ENCODE measurements at places on chromosomes 5 and 9. TPM values are rescaled to one million over a fixed set of nuclear protein-coding genes. Genes with fewer than 3 reads are reported as not detected.

The ZNF483 gene
- 2.8 TPM for total RNA-seq

The PPP2CA gene
- total RNA-seq, result 185 TPM

DNA sequence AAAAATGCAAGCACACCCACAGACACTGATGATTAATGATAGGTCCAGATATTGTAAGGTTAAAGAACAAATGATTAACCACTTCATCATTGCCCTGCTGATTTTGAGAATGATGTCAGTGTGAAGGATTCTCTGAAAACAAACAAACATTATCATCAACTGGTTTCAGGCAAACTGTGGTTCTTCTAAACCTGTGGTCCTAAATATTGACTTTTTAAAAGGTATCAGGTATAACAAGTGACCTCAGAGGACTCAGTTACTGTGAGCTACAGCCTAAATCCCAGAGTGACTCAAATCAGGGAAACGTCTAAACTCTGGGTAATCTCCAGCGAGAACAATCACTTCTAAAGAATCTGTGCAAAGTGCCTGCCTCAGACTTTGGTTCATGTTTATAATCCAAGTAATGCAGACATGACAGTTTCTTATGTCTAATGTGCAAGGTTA is 172.3 kb upstream of the CDH6 start:
- DNase-seq, result no peak

- DNase-seq, result no peak
These were observed 100.6 kb downstream of the LHFPL2 start for GRCh38 chr5:78547731-78548615.

- no peak for DNase-seq
These were observed 103.6 kb downstream of the BOD1 start for GRCh38 chr5:173512637-173513435.

DNA sequence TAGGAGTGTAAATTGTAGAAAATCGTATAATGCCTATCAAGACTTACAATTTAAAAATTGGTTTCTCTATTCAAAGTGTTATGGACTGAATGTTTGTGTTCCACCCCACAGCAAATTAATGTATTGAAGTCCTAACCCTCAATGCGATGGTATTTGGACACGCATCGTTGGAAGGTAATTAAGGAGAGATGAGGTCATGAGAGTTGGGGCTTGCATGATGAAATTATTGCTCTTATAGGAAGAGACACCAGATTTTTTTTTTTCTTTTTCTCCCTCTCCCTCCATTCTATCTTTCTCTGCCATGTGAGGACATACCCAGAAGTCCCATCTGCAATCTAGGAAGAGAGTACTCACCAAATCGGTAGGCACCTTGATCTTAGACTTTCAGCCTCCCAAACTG is 189.2 kb downstream of the MAN2A1 start:
- no peak for DNase-seq

- no peak for DNase-seq
These were observed 1260.8 kb upstream of the WWC1 start for GRCh38 chr5:167030500-167031120.

DNA sequence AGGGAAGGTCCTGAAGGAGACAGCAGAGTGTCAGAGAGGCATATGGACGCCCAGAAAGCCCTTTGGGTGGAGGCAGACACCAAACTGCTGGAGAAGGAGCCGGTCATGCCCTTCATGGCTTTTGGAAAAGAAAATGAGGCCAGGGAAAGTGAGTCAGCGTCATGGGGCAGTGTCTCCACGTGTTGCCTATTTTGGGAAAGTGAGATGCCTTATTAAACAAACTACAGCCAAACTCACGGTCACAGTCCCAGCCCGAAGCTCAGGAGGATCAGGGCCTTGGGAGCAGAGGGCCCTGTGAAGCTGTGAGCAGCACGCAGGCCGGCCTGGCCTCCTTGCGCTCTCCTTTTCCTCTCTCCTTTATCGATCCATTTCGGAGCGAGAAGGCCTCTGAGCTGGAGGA is 25.0 kb downstream of the RGS3 start:
- no peak for DNase-seq

The SLC27A6 gene
- not detected for total RNA-seq

The PCDHGB2 gene
- total RNA-seq, result 0.76 TPM

DNA sequence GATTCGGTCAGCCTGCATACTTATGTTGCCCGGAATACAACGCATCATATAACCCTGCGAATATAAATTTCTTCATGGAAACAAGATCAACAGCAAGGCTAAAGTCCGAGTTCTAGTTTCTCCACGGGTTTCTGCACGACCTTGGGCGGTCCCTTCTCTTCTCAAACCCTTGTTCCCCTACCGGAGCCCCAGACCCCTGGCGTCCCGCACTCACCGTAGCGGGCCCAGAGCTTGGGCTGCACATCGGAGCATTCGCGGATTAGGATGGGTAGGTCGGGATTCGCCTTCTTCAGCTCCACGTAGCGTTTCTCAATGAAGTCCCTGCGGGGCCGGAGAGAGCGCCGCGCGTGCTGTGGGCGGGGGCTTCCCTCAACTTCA is 399 bp downstream of the NDUFA2 start:
- DNase-seq, result no peak

- DNase-seq, result no peak
These were observed 589.2 kb downstream of the SEMA5A start for GRCh38 chr5:8956659-8957058.

The SNX18 gene
- 31.8 TPM for total RNA-seq

DNA sequence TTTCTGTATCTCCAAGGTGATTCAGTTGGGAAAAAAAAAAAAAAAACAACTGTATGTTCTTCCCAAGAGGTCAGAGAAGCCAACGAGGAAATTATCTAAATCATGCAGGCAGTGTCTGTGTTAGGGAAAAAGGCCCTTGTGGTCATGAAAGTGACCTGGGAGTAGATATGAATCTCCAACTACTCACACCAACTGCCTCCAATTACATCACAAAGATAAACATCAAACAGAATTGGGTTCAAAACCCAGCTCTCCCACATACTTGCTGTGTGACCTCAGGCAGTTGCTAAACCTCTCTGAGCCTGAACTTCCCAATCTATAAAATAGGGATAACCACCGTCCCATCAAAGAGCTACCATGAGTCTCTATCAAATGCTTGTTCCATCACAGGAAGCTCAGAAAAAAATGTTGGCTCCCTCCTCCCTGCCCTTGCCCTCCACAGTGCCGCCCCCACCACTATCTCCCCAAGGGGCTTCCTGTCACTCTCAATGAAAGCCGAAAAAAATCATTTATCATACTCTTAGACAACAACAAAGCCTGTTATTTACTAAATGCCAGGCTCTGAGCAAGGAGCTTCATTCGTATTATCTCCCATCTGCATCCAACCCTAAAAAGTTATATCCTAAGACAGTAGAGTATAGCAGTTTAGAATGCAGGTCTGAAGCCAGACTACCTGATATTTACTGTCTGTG is 42.9 kb downstream of the CDK5RAP2 start:
- DNase-seq, result no peak

The NKD2 gene
- total RNA-seq, result 0.53 TPM

GRCh38 chr9:93294011-93294410 is 110.1 kb downstream of the WNK2 start:
- no peak for DNase-seq

GRCh38 chr9:19660019-19660418 is 128.8 kb downstream of the SLC24A2 start:
- no peak for DNase-seq

- no peak for DNase-seq
These were observed 2.7 kb downstream of the PCDHGC3 start for GRCh38 chr5:141478321-141478945.

DNA sequence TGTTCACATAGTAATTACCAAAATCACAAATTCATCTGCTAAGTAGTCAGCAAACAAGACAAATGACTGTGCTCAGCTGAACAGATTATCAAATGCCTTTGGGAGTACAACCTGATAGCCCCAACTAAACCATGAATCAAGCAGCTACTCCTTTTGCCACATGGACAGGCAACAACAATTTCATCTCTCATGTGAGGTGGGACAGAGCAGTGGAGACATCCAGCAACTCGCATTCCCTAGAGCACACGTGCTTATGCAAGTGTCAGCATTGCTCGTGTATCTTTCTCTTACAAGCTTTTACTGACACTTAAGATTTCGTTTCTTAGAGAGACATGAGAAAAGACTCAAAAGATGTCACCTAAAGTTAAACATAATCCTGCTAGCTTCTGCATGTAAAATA is 42.7 kb upstream of the PPP2R2B start:
- DNase-seq, result no peak

DNA sequence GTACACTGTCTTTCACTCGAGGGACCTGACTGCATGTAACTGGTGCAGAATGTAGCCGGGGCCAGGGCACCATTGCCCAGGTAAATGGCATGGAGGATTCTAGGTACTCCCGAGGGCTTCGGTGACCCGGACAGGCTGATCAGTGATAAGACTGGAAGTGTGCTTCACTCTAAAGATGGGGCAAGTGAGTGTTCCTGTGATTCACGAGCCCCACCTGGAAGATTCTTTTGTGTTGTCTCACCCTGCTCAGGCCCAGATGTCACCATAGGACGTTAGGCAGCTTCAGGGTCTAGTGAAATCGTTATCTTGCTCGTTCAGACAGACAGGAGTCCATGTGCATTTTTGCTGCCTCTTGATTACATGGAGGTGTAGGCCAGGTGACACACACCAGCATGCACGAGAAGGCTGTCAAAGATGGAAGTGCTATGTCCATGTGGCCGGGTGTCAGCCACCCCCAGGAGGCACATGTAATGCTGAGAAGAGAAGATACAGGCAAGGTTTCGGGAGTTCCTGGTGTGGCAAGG is 73.9 kb downstream of the WNK2 start:
- DNase-seq, result no peak

The PDE6A gene
- not detected for total RNA-seq

GRCh38 chr9:110399983-110400382 is 62.3 kb upstream of the TXNDC8 start:
- no peak for DNase-seq

GRCh38 chr9:108003526-108003925 is 514.0 kb upstream of the KLF4 start:
- no peak for DNase-seq

DNA sequence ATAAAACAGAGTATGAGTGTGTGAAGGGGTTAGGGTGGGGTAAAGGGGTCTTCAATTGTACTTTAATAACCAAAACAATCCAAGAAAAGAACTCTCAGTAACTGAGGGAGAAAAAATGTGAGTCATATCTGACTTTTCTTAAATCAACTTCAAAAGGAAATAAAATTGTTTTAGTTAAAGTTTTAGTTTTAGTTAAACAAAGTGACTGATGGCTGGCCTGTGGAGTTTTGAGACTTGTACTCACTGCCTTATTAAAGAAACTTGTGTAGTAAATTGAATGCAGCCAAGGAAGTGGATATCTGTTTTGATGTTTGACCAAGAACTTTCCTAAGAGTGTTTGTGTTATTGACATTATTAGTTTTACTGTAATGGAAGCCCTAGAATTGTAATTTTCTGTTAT is 2032.6 kb downstream of the MAT2B start:
- DNase-seq, result no peak

DNA sequence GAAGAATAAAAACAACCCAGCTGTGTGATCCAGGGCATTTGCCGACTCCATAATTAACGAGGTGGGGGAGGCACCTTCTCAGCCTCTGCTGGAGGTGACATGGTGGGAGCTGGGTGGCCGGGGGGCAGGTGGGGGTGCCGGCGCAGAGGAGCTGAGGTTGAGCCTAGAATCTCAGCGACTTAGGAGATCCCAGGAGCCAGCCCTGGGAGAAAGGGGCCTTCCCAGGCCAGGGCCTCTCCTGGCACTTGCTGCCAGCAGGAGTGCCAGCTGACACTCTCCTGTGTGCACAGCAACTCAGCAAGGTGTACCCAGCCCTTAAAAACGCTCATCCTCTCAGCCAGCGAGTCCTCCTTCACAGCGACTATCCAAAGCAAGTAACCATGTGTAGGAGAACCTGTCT is 62.8 kb upstream of the FCN1 start:
- no peak for DNase-seq

DNA sequence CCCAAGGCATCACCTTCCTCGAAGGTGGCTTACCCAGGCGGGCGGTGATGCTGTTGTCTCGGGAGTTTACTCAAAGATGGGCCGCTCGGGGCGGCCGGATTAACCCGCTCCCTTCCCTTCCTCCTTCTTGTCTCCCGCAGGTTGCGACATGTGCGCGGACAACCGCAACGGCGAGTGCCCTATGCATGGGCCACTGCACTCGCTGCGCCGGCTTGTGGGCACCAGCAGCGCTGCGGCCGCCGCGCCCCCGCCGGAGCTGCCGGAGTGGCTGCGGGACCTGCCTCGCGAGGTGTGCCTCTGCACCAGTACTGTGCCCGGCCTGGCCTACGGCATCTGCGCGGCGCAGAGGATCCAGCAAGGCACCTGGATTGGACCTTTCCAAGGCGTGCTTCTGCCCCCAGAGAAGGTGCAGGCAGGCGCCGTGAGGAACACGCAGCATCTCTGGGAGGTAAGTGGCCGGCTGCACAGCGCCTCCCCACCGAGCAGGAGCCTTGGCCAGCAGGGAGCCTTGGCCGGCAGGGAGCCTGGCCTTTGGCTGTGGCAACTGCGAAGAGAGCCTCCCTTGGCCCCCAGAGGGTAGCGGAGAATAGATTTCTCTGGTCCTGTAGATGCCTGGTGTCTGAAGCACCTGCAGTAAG is 10.6 kb downstream of the PRDM6 start:
- no peak for DNase-seq

GRCh38 chr9:77251050-77251449 is 73.7 kb downstream of the VPS13A start:
- no peak for DNase-seq

DNA sequence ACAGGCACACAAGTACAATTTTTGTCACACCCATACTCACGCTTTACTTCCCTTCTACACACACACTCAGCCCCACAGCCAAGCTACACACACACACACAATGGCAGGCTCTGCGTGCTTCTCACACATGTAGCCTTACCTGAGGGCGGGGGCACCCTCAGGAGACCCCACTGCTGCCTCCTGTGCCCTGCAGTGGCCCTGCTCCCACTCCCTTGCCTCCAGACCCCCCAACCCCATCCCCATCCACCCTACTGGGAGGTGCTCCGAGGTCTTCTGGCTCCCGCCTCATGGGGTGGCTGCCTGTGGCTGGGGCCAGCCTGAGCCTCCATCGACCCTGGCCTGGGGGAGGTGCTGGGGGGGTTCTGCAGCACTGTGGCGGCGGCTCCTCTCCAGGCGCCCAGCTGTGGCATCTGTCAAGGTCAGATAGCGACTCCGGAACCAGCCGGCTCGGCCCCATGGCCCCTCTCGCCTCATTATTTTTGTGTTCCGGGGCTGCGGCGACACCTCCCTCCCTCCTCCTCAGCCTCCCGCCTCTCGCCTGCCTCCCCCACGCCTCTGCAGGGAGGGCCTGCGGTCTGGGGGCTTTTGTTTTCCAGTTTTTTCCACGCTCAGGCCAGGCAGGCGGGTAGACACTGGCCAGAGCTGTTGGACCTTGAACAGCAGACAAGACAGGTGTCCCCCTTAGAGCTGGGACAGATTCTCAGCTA is 21.7 kb downstream of the CXXC5 start:
- no peak for DNase-seq

DNA sequence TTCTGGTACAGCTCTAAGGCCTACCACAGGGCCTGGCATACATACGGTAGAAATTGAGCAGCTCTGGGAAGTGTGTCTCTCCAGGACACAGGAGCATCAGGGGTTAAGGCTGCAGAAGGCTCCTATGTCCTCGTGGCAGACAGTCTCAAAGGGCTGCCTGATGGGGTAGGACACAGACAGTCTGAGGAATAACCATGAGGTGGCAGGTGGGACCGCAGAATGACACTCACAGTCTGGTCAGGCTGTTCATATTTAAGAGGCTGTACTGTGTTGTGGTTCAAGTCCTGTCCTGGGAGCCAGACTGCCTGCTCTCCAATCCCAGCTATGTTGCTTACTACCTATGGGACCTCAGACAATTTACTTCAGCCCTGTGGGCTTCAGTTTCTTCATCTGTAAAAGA is 217.1 kb downstream of the TRIM32 start:
- no peak for DNase-seq

The TXNDC8 gene
- total RNA-seq, result not detected

The SLC27A4 gene
- total RNA-seq, result 32.3 TPM

Measured in natural killer cell treated with Interleukin-12 subunit alpha and Interleukin-12 subunit beta and Interleukin-15 and Interleukin-18, amount 100 ng/mL, for 72 hours (primary cell).